Stimulated activated CD4-positive, alpha-beta T cell treated with anti-CD3 and anti-CD28 coated beads, TNF-alpha, amount 100 ng/mL, for 1 hour (primary cell): ENCODE measurements at places on chromosomes 16 and 17.
A peak's percentile ranks its signal among the peaks of the same experiment; 100 is the strongest.

DNA sequence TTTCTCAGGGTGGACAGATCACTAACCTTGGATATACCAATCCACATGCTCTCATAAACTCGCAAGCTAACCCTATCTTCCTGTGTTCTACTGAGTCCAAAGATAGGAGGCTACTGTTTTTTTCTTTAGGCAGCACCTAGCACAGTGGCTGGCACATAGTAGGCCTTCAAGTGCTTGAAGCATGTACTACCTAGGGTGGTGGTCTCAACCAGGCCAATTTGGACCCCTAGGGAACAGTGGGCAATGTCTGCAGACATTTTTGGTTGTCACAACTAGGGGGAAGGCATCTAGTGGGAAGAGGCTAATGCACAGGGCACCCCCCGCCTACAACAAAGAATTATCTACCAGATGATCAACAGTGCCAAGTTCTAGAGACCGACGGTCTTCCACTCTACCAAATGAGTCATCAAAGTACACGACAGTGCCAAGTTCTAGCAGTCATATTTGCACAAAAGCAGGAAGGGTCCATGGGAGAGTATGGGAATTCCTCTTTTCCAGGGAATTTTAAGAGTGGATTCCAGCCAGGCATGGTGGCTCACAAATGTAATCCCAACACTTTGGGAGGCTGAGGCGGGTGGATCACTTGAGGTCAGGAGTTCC, 390.3 kb downstream of the SLC39A11 start:
- DNase-seq = no peak

- no peak for DNase-seq
Observed at GRCh38 chr16:50467943-50468748, 80.0 kb upstream of the NKD1 start.

- DNase-seq = no peak
Observed at GRCh38 chr16:87954361-87954760, 3.1 kb downstream of the BANP start.

DNA sequence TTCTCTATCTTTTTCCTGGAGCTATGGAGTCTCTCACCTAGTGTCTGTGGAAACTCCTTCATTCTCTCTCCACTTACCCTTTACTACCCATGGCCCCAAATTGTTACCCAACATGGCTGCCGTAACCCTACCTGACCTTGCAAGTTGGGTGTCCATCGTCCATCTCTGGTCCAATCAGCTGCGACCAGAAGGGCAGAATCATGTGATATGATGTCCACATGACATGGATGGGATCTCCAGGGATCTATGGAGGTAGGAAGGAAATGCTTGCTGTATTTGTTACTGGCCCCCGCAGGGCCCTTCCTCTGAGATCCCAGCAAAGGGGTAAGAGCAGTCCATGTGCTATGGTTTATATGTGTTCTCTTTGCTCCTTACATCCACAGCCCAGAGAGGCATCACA, 8.0 kb upstream of the DRC7 start:
- no peak for DNase-seq

DNA sequence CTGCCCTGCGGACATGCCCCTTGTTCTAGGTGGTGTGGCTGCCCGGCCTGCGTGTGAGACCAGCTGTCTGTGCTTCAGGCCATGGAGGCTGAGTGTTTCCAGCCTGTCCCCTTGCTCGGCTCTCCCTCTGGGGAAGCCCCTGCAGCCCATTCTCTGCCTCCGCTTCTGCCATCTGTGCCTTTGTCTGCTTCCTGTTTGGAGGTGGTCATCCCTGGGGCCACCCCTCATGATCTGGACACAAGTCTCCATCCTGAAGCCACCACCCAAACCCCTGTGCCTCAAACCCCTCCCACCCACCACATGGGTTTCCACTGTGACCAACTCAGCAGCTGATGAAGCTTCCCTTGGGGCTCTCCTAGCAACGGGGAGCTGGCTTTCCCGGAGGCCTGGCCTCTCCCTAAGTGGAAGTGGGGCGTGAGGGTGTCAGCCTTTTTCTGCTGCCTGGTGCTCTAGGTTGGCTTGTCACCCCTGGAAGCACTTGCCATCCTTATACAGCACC, 184.9 kb downstream of the SEC14L1 start:
- DNase-seq = no peak

DNA sequence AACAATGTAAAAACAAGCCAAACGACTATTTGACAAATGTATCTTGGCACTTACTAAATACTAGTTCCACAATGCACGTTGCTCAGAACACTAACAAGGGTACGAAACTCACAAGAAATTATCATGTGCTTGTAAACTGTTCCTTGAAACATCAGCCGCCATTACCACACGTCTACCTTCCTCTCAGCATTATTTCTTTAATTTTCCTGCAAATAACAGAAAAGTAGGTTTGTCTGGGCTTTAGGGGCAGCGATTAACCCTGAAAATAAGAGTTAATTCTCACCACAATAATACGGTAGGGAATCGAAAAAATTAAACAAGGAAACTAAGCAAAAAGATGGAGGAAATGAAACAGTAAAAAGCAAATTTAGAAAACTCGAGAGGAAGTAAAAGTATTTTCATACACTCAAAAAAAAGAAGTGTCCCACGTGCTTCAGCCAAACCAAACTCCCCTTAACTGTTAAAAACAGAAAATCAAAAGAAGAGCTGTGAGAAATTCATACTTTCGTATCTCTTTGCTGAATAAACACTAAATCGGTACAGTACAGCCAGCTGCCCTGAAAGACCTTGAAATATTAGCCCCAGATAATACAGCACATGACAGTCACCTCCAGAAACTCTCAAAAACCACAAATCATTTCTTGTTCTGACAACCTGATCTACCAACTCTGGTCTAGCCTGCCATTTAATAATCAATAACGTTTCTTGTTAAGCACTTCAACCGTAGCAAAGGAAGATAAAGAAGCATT, 1.2 kb downstream of the ARHGAP17 start:
- no peak for DNase-seq

DNA sequence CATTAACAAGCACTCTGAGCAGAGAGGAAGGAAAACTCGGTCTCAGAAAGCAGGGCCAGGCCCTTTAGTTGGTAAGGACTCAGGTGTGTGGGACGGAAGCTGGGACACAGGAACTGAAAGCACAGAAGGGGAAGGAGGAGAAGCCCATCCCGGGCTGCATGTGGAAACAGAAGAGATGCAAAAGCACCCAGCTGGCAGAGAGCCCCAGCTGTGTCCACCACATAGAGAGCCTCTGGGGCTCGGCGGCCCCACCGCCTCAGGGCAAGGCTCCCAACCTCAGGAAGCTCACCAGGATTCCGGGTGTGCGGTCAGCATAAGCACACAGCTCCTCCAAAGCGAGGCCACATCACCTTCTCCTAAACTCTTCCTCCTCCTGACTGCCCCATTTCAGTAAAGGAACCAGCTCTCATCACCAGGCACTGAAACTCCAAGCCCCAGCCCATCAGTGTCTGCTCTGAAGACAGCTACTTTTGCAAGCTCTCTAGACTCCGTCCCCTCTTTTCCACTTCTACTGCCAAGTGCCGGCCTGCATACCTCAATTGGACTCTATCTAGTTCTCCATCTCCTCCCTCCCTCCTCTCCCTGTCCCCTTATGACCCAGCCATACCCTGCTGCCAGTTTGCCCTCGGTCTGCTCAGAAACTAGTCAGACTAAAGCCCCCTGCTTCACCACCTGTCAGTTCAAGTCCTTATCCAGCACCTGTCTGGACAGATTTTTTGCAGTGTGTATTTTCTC, 6.0 kb downstream of the ST3GAL2 start:
- DNase-seq = no peak

DNA sequence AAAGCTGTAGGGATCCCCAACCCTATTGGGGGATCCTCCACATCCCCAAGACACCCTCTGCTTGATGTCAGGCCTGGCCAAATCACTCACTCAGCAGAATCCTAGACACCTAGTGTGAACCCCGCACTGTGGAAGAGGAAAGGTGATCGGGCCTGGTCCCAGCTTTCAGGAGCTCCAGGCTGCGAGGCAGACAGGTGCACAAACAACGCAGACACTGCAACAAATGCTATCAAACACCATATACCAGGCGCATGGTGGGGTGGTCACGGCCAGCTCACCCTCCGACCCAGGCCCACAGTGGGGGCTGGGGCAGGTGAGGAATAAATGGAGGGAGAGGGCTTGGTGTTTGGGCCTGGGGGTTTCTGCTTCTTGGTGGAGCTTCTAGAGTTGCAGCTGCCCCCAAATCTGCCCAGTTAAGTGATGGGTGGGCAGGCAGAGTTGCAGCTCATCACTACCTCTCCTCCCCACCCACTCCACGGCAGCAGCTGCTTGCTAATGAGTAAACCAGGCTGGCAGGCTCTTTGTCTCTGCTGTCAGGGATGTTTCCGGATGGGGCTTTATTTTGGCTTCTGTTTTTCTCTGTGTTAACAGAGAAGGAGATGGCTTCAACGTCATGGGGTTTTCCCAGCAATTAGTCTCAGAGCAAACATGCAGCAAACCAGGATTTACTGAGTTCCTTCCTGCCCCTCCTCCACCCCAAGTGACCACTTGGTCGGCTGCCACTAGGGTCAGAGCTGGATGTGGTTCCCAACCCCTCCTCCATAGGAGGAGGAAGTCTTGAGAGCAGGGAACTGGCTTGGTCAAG, 46.6 kb downstream of the PECAM1 start:
- DNase-seq = no peak

GRCh38 chr16:23187341-23187740, 4.8 kb downstream of the SCNN1G start:
- DNase-seq = no peak

DNA sequence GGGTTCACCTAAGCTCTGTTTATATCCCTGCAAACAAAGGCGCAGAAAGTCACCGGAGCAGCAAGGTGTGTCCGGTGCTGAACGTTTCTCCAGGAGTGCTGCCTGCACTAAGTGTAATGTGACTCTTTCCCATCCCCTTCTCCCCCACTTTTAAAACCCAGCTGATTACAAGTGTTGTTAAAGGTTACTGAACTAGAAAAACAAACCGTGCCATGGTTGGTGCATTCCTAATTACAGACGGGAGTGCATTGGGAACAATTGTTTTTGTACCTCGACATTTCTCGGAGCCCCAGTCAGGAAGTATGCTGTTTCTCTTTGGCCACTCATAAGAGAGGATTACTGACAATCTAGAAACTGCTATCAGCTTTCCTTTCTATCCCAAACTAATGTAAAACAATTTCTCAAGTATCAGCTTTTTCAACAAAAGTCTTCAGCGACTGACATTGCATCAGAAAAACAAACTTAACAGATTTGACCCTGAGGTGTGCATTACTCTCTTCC, 441.0 kb upstream of the SALL1 start:
- no peak for DNase-seq

GRCh38 chr17:22142091-22142490, 449.8 kb downstream of the KCNJ18 start:
- DNase-seq = no peak

- DNase-seq = no peak
Observed at GRCh38 chr16:67748834-67749233, 29.7 kb upstream of the GFOD2 start.

- no peak for DNase-seq
Observed at GRCh38 chr16:50945171-50945570, 203.3 kb downstream of the CYLD start.

GRCh38 chr16:29650771-29651170, 12.3 kb upstream of the SPN start:
- DNase-seq = no peak

DNA sequence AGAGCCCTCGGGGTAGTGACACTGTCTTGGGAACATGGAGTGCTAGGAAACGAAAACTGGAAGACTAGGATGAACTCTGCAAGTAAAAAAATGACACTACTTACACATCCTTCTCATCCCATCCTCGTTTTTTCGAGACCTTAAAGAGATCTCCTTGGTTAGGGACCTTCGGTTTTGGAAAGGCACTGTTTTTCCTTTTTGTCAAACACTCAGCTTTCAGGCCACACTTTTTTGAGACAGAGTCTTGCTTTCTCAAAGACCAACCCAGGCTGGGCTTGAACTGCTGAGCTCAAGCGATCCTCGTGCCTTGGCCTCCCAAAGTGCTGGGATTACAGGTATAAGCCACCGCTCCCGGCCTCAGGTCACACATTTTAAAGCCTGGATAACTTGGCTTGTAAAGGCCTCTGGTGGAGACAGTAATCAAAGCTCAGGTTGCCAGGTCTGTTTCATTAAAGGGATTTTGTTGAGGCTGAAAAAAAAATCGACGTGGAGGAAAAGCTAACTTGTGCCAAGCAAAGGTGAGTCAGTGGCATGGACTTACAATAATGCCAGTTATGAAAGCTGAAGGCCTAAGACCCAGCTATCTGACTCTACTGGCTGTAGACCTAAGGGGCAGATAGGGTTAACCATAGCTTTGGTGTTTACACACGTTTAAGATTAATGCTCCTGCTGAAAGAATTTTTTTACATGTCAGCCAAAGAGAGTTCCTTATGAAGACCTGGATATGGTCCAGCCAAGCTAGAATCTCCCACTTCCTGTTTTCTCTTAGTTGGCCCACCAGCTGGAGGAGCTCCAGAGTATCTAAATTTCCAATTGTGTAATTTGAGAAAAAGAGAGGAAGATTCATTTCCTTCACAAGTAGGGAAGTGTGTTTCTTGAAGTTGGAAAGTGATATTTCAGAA, 823 bp downstream of the NBR1 start:
- no peak for DNase-seq

DNA sequence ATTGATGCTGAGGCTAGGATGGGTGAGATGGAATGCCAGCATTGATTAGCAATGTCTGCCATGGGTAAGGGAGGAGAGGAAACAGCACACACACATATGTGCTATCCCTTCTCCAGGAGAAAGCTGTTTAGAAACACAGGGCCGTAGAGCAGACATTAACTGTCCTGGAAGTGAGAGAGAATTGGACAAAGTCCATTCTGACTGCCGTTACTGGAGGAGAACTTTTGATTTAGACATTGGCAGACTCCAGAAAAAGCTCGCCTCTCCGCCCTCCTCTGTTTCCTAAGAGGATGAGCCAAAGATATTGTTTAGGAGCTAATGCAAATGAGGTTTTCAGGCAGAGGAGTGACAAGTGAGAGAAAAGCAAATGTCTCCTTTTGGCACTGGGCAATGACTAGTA, 237.0 kb downstream of the HAPSTR1 start:
- no peak for DNase-seq

GRCh38 chr16:66406534-66407221, 20.4 kb upstream of the BEAN1 start:
- DNase-seq = peak; percentile 85

- DNase-seq = no peak
Observed at GRCh38 chr16:75377729-75378386, 55.4 kb downstream of the CFDP1 start.

- no peak for DNase-seq
Observed at GRCh38 chr17:76458580-76459490, 5.9 kb upstream of the UBE2O start.

DNA sequence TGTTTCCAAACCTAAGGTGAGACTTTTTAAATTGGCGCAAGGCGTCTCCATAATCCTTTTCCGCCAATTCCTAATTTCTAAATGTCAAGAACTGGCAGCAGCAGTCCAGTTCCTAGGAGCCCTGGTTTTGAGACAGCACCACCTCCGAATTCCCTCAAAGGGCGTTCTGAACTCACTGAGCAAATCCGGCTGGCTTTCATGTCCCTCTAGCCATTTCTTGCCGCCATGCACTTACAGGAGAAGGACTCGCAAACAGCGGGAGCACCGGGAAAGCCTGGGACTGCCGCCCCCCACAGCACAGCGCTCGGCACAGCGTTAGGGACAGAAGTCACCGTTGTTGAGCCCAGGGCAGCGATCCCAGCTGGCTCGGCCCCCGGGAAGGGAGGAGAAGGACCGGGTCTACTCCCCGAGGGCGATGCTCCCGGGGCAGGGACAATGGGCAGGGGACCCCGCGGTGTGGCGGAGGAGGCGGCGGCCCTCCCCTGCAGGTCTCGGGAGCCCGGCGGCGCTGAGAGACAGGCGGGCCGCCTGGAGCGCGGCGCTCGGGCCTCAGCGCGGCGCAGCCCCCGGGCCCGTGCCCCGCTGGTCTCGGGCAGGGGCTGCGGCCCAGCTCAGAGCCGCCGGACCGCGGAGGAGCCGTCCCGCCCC, 545 bp downstream of the ARHGAP17 start:
- DNase-seq = peak; percentile 7

- DNase-seq = no peak
Observed at GRCh38 chr16:8725513-8726178, 51.2 kb downstream of the ABAT start.
